ENCODE measurements at places on chromosomes 5 and 9. TPM values are rescaled to one million over a fixed set of nuclear protein-coding genes. Genes with fewer than 3 reads are reported as not detected.

- DNase-seq: peak; percentile 51
Measured at GRCh38 chr5:109866051-109866450, 176.3 kb downstream of the MAN2A1 start.

DNA sequence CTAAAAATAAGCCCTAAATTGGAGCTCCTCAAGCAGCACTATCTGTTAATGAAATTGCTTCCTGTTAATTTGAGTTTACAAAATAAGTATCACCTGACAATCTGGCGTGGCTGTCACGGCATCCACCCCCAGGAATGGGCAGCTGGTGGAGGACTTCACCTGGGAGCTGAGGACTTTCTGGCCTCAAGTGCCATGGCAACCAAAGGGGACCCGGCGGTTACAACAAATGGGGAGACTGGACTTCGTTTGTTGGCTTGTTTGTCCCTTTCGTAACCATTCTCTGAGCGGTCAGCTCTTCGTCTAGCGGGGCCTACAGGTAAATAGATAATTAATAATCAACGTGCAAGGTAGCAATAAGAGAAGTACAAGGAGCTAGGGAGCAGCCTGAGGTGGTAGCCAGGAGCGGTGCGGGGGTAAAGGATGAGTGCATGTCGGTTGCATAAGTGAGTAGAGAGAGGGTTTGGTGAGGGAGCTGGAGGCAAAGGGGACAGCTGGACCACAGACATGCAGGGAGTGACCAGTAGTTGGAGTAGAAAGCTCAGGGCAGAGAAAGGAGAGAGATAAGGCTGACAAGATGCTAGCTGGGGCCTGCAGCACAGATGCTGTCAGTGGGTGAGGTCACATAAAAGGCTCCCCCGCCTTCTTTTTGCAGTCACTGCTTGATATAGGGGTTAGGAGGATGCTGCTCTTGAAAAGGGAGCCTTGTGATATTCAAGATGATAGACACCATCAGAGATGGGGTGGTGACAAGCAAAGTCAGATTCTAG lies 62.5 kb downstream of the HSPA4 start:
- DNase-seq: no peak

GRCh38 chr9:114218264-114219120 lies 63.2 kb downstream of the COL27A1 start:
- no peak for DNase-seq

GRCh38 chr9:85994191-85994590 lies 53.2 kb downstream of the NAA35 start:
- DNase-seq: no peak

GRCh38 chr5:62538017-62538942 lies 40.3 kb upstream of the LRRC70 start:
- DNase-seq: no peak

GRCh38 chr9:2242831-2243330 lies 227.7 kb downstream of the SMARCA2 start:
- no peak for DNase-seq

- DNase-seq: peak; percentile 84
Measured at GRCh38 chr9:94847486-94847885, 121.0 kb downstream of the AOPEP start.

DNA sequence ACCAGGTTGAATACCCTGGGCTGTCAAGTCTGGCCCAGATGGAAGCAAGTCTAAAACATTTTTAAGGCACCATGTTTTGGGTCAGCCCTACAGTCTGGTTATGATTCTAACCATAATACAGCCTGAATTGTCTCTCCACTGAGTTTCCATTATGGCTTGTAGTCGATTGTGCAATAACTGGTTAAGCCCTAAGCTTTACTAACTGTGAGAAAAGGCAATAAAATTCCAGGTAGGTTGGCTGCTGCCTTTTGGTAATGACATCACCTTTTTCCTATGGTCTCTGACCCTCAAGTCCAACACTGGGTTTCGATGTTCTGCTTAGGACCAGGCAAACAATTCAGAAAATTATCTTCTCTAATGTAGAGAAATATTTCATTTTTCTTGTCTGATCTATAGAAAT lies 243.3 kb downstream of the ACTL7B start:
- no peak for DNase-seq

DNA sequence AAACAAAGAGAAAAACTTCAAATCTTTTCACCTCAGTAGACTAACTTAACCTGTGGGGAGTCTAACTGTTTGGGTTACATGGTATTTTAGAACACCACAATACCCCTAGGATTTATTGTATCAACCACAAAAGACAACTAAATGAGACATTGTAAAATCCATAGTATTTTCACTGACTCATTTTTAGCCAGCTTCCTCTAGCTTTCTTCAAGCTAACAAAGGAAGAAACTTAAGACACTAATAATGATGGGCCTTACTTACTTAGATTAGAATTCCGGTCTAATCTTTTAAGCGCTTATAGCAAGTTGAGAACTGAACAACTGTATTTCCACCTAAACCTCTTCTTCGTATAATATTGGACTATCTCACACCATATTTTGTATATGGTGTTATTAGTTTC lies 529.3 kb downstream of the DMRTA1 start:
- DNase-seq: no peak

DNA sequence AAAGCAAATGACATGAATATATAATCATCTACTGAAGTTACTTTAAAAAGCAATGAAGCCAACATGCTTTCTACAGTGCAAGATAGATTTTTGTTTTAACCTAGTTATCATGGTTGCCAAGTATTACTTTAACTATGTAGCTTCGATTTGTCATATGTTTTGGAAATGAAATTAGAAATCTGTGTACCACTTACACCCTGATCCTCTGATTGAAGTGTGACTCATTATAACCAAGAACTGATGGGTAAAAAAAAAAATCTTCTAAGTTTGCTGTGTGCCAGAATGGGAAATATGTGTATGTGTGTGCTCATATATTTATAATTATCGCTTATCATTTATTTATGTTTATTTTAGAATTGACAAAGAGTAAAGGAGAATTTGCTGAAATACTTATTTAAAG lies 9.1 kb upstream of the CDC42SE2 start:
- no peak for DNase-seq

GRCh38 chr5:103901885-103902284 lies 339.3 kb upstream of the NUDT12 start:
- DNase-seq: no peak

- DNase-seq: no peak
Measured at GRCh38 chr5:171586436-171586835, 167.0 kb downstream of the FGF18 start.

DNA sequence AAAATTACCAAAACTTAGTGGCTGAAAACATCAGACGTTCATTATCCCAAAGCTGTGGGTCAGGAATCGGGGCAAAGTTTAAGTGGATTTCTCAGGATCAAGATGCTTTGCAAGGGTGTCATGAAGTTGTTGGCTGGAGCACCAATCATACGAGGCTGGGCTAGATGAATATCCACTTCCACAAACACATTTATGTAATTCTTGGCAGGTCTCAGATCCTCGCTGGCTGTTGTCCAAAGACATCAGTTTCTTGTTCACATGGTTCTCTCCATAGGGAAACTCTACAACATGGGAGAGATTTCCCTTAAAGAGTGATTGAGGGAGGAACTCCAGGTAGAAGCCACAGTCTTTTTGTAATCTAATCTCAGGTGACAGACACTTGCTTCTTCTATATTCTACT lies 20.2 kb upstream of the CCDC192 start:
- no peak for DNase-seq

DNA sequence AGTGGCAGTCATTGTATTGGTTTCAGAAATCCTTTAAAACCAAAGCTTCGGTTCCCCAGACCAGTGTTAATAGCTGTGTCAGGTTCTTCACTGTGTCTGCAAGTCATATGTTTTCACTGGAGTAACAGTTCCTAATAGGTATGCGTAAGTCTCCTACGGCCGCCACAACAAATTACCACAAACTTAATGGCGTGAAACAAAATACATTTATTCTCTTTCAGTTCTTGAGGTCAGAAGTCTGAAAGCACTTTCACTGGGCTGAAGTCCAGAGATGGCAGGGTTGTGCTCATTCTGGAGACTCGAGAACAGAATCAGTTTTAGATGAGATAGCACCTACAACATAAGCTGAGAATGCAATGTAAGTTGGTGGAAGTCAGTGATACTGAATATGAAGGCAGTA lies 556.2 kb downstream of the TLE4 start:
- DNase-seq: no peak

DNA sequence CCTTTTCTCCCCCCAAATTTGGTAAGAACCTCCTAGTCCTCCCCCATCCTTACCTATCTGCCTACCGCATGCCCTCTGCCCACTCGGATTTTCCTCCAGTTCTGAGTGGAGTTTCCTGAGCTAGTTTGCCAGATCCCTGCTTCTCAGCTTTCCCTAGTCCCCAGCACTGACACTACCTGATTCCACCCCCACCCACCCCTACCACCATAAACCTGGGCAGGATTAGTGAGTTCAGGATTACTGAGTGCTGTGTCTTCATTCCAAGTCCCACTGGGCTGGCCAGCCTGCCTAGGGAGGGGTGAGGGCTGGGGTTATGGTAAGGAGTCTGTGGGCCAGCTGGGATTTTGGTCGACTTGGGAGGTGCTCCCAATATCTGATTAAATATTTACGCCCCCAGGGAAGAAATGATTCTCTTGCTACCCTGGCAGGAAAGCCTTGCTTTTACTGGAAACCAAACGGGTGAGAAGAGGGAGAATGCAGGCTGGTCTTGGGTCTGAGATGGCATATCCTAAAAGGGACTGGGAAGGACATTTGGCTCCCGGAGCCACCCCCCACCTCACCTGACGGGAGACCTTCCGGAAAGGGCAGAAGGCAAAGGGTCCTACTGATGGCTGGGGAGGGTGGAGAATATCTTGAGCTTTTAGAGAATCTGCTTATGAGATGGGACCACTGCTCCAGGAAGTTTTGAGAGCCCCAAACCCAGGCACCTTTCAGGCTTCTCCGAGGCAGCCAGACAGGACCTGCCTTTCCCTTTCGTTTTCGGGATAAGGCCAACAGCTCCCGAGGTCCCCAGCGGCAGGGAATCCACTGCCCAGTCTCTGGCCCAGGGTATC lies 3.7 kb downstream of the PITX1 start:
- no peak for DNase-seq

GRCh38 chr5:37740331-37741066 lies 99.3 kb downstream of the GDNF start:
- DNase-seq: no peak

DNA sequence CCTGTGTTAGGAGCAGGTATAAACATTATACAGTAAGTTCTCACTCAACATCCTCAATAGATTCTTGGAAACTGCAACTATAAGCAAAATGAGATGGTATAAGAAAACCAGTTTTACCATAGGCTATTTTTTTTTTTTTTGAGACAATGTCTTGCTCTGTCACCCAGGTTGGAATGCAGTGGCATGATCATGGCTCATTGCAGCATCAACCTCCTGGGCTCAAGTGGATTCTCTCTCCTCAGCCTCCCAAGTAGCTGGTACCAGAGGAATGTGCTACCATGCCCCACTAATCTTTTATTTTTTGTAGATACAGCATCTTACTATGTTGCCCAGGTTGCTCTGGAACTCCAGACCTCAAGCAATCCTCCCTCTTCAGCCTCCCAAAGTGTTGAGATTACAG lies 50.1 kb upstream of the ADRB2 start:
- no peak for DNase-seq

DNA sequence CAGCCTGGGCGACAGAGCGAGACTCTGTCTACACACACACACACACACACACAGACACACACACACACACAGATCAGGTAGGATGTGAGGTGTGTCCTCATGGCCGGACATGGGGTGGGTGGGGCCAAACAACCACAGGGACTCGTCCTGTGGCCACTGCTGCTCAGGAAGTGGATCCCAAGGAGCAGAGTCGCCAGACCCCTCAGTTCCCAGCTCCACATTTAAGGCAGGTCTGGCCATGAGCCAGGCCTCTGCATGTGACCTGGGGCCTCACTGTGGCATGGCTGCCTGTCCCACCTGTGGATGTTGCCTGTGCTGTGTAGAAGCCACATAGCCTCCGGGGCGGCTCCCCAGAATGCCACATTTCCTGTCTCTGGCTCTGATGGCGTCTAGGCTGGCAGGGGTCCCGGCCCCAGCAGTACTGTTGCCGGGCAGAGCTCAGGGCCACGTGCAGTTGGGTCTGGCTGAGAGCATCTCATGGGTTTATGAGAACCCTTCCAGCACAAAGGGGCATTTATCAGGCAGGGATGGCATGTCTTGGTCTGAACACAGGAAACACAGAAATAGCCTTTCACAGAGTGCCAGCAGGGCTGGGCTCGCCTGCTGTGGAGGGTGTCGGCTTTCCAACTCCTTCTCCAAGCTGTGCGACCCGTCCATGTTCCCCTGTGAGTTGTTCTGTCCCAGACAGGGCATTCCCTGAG lies 9.9 kb upstream of the NINJ1 start:
- no peak for DNase-seq

- no peak for DNase-seq
Measured at GRCh38 chr5:59002162-59002825, 419.4 kb downstream of the RAB3C start.

DNA sequence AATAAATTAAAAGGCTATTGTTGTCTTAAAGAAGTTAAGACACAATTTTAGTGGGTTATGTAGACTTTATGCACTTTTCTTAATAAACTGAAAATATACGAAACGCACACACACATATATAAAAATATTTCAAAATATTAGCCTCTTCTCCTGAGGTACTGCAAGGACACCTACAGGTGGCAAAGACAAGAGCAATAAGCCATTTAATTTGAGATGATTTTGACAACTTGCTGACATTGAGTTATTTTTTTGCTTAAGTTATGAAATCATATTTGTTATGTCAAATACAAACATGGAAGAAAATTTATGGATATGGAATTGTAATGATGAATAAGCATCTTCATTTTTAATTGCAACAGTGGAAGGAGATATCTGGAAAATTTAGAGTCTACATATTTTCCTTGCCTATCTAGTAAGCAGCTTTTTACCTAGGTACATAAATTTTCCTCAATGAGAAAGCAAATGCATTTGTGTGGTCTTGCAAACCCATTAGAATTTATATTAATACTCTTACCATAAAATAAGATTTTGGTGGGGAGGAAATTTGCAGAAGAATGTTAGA lies 301.6 kb downstream of the ISL1 start:
- DNase-seq: no peak

GRCh38 chr9:71003346-71003745 lies 118.1 kb downstream of the TRPM3 start:
- DNase-seq: peak; percentile 11

Gene KCNIP1
- 0.09 TPM for total RNA-seq

Gene PTPA
- 197 TPM for total RNA-seq

Gene NR6A1
- 19.8 TPM for total RNA-seq

Gene SHC3
- 0.53 TPM for total RNA-seq

Gene LCN12
- 11.4 TPM for total RNA-seq

Gene IGIP
- total RNA-seq: 1.5 TPM

Gene NTRK2
- 2.5 TPM for total RNA-seq

Gene DNAJA1
- 96.1 TPM for total RNA-seq

Gene RANBP17
- total RNA-seq: 16.8 TPM

Gene DDX4
- total RNA-seq: not detected

Gene DMRT3
- not detected for total RNA-seq

Gene PRKAA1
- 21.5 TPM for total RNA-seq

Gene OR1Q1
- total RNA-seq: not detected

Gene KLHL3
- total RNA-seq: 16.8 TPM

Gene FAXDC2
- 22.4 TPM for total RNA-seq

Gene PHF24
- 2.9 TPM for total RNA-seq

Gene FOXD4L6
- total RNA-seq: not detected

Gene ZFP37
- 3.8 TPM for total RNA-seq

Gene PFN3
- not detected for total RNA-seq

Measured in cardiac muscle cell (in vitro differentiated cells and primary cell).